Hindlimb muscle (tissue), 1 donor: ENCODE measurements at places on chromosomes 5 and 9. TPM values are rescaled to one million over a fixed set of nuclear protein-coding genes. Genes with fewer than 3 reads are reported as not detected.

DNA sequence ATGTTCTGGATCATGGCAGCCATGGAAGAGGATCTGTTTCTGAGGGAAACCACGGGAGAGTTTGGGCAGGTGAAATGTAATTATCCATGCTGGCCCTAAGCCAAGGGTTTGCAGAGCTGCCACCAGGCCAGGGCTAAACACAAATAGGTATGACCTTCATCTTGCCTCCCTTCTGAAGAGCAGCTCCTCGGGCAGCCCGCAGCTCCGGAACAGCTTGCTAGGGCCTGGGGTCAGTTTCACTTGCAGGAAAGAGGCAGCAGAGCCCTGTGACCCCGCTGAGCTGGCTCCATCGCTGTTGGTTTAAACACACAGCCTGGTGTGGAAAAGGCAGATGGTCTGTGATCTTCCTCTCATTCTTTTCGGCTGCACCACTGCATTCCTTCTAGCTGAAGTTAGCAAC is 141.4 kb downstream of the TMEM38B start:
- no peak for DNase-seq

- DNase-seq = no peak
These were observed 732.3 kb upstream of the DMAC1 start for GRCh38 chr9:8531826-8532415.

GRCh38 chr9:36162211-36162738 is 6.9 kb upstream of the CCIN start:
- no peak for DNase-seq

DNA sequence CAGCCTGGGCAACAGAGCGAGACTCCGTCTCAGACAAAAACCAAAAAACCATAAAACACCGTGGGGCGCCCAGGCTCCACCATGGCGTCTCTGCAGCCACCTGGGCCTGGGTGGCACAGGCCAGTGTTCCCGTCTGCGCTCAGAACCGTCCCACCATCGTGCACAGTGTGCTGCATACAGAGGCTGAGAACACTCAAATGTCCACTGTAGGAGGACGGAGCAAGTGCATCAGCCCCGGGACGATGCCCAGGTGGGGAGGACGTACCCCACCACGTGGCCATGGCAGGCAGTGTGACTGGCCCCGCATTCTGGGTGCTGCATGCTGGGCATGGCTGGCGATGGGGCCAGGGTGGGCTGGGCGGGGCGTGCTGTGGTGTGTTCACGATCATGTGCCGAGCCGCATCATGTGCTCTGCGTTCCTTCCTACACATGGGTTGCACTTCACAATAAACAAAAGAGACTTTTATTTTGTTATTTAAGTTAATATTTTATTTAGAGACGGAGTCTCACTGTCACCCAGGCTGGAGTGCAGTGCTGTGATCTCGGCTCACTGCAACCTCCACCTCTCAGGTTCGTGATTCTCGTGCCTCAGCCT is 37.8 kb downstream of the EXD3 start:
- no peak for DNase-seq

GRCh38 chr9:76539180-76539579 is 80.2 kb downstream of the GCNT1 start:
- DNase-seq = no peak

- DNase-seq = peak; percentile 96
These were observed at the start of gene SCAMP1 for GRCh38 chr5:78359831-78360673. Gene SCAMP1 (plus strand): TSS chr5:78360617. CDS start chr5:78360672, 55 bp downstream.

The GABRA6 gene
- polyA plus RNA-seq = not detected

The C9 gene
- polyA plus RNA-seq = 0.34 TPM
